ENCODE measurements at places on chromosomes 12 and 14. TPM values are rescaled to one million over a fixed set of nuclear protein-coding genes. Genes with fewer than 3 reads are reported as not detected.

Gene KRT6C
- polyA plus RNA-seq = not detected

Gene CNTN1
- 0.13 TPM for polyA plus RNA-seq

DNA sequence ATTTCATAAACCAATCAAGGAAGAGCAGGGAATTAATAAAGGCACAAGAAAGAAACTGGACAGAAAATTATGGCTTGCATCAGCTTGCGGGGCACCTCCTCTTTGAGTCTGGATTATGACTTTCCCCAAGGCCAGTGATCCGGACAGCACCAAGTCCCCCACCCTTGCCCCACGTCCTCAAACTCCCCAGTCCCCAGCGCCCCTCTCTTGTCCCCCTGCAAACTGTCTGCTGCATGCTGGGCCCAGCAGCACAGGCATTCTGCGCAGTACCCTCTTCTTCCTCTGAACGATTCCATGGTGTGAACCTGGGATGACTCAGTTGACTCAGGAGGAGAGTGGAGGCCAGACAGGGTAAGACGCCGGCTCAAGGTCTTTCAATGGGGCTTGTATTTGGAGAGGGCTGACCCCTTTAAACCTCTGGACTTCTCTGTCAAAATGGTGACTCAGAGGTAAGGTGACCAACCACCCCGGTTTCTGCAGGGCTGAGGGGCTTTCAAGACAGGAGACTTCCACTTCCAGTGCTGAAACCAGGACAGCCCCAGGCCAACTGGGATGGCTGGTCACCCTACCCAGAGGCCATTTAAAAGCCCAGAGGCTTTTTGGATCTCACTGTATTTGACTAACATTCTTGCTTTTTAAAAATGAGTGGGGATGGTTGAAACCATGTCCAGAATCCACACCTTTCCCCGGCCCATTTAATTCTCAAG is 13.5 kb downstream of the C14orf132 start:
- peak overlapping the region; percentile 72 for H3K27ac ChIP-seq
- no peak for DNase-seq
- no peaks in the 10 kb centered on the region for H3K36me3 ChIP-seq
- peaks cover 10% of the 10 kb centered on the region for H3K4me1 ChIP-seq
- H3K27me3 ChIP-seq = no peaks in the 10 kb centered on the region

DNA sequence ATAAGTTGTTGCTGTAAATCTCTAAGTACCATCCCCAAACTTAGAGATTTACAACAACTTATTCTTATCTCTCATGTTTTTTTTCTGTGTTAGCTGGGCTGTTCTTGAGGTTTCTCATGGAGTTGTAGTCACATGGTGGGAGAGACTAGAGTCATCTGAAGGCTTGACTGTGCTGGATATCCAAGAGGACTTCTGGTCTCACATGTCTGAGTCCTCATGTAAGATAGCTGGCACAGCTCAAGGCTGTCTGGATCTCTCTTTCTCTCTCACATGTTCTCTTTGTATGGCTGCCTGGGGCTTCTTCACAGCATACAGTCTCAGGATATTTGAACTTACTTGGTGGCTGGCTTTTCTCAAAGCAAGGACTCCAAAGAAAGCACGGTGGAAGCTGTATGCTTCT is 63.8 kb downstream of the DACT1 start:
- H3K4me3 ChIP-seq = no peak overlapping the region
- no peaks in the 10 kb centered on the region for H3K27me3 ChIP-seq
- no peaks in the 10 kb centered on the region for H3K4me1 ChIP-seq
- no peak for DNase-seq
- no peak overlapping the region for H3K27ac ChIP-seq

- H3K27ac ChIP-seq = no peak overlapping the region
- no peak overlapping the region for H3K4me3 ChIP-seq
- no peak for DNase-seq
- H3K4me1 ChIP-seq = peaks cover 4% of the 10 kb centered on the region
Measured at GRCh38 chr14:84029246-84029645, 1500.7 kb upstream of the FLRT2 start.

Data from SK-N-SH (cell line).